ENCODE measurements at places on chromosomes 11 and 22. TPM values are rescaled to one million over a fixed set of nuclear protein-coding genes. Genes with fewer than 3 reads are reported as not detected.

GRCh38 chr22:23531966-23532705 is 48.0 kb downstream of the IGLL1 start:
- DNase-seq, result no peak

- DNase-seq, result no peak
These were observed 237.3 kb upstream of the CADM1 start for GRCh38 chr11:115741376-115742107.

DNA sequence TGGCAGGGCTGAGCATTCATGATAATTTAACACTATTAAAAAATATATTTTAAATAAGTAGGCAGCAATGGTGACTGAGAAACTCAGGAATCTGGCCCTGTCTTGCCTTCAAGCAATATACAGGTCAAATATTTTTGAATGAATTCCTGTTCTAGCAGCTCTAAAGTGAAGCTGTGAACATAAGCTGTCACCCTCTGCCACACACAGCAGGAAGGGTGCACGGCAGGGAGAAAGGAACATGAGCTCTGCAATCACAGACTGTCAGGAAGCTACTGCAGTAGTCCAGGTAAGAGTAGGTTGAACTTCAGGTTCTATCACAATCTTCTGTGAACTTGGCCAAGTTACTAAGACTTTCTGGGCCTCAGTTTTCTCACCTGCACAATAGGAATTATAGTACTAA is 114.8 kb downstream of the SERGEF start:
- no peak for DNase-seq

- DNase-seq, result peak; percentile 94
These were observed 134.3 kb downstream of the SNX19 start for GRCh38 chr11:130781931-130782330.

GRCh38 chr22:39496131-39496838 is 5.8 kb upstream of the MIEF1 start:
- DNase-seq, result peak; percentile 87

GRCh38 chr11:27217948-27218420 is 145.0 kb downstream of the CCDC34 start:
- peak; percentile 96 for DNase-seq

DNA sequence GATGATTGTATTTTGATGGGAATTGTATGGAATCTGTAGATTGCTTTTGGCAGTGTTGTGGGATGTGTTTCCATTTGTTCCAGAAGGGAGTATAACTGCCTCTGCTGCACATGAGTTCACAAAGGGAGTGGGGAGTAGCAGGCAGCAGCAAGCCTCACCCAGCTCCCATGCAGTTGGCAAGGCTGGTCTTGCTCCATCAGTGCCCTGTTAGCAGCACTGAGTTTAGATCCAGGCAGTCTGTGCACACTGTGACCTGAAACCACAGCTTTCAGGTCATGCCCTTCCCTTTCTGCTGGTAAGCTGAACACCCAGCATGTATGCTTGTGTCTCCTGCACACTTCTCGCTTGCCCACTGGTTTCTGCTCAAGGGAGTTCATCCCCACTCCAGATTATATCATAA is 3.7 kb upstream of the NUCB2 start:
- DNase-seq, result no peak

GRCh38 chr11:134453441-134453840 is 41.4 kb upstream of the B3GAT1 start:
- DNase-seq, result no peak

- no peak for DNase-seq
These were observed 31.6 kb downstream of the CTTN start for GRCh38 chr11:70429724-70430521.

DNA sequence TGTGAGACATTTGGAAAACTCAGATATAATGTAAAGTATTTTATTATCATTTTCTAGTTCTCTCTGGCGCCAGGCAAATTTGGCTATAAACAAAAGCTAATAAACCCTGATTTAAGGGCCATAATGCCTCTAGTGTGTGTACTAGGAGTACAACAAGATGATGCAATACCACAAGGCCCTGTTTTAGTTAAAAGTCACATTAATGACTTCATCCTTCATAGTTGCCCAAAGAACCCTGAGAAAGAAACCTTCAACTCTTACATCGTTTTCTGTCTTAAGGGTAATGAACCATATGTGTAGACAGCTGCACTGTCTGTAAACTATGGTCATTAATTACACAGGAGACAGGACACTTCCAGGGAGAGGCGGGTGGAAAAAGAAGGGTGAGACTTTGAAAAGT is 538.4 kb downstream of the FAM181B start:
- peak; percentile 3 for DNase-seq

DNA sequence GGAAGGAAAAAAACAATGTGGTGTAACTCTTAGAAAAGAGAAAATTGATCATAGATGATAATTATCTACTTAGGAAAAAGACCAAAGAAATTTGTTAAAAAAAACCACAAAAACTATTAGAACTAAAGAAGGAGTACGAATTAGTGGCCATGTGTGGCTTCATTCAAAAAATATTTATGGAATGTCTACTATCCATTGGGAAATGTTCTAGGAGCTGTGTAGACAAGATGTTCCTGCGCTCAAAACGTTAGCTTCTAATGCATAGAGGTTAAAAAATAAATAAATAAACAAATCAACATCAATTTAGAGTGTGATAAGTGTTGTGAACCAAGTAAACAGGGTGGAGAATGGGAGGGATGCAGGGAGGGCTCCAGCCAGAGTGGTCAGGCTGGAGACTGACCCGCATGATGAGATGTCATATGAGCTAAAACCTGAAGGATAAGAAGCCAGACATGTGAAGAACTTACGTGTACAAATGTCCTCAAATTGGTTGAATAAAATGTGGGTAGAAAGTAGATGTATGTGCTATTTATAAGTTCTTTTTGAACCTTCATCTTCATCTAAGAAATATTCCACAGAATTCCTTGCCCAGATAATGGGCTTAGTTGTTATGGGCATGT is 4.3 kb upstream of the EXPH5 start:
- DNase-seq, result no peak

DNA sequence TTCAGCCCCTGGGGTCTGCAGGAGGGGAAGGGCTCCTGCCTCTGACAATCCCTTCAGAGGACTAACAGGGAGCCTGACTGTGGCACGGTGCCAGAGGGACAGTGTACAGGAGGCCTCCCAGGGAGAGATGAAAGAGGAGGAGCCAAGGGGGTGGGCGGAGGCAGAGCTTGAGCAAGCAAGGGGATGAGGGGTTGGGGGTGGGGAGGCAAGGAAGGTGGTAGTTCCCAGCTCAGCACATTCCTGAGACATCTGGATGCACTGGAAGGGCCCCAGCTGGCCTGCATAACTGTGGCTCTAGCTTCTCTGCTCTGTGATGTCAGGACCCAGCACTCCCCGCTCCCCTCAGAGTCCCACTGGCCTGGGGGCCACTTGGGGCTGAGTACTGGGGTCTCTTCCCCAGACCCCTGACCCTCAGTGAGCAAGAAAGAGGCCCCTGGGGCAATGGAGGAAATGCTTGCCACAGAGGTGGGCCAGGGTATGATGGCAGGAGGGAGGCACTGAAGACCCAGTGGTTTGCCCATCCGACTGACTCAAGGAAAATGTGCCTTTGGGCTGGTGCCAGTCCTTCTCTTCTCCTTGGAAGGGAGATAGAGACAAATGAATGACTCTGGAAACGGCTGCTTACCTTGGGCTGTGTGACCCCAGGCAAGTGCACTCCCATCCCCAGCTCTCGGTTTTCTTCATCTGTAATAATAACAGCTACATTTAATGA is 13.3 kb downstream of the CREB3L1 start:
- peak; percentile 97 for DNase-seq

DNA sequence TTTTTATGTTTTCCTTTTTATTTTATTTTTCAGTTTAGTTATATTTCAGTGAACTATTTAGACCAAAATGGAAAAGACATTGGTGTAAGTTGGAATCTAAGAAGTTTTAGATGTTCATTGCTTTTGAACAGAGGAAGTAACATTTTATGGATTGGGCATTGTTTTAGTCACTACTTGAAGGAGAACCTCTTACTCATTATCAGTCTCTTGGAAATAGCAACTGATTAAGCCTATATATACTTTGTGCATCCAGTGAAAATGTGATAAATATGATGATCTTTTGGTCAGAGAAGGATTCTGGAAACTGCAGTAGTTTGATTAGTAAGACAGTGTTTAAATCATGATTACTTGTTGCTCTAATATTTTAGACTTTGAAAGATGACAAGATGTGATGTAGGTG is 14.4 kb downstream of the ARHGEF12 start:
- no peak for DNase-seq

- DNase-seq, result peak; percentile 62
These were observed 734 bp downstream of the SNU13 start for GRCh38 chr22:41687901-41688364.

- no peak for DNase-seq
These were observed 17.1 kb downstream of the TOM1 start for GRCh38 chr22:35316751-35317150.

DNA sequence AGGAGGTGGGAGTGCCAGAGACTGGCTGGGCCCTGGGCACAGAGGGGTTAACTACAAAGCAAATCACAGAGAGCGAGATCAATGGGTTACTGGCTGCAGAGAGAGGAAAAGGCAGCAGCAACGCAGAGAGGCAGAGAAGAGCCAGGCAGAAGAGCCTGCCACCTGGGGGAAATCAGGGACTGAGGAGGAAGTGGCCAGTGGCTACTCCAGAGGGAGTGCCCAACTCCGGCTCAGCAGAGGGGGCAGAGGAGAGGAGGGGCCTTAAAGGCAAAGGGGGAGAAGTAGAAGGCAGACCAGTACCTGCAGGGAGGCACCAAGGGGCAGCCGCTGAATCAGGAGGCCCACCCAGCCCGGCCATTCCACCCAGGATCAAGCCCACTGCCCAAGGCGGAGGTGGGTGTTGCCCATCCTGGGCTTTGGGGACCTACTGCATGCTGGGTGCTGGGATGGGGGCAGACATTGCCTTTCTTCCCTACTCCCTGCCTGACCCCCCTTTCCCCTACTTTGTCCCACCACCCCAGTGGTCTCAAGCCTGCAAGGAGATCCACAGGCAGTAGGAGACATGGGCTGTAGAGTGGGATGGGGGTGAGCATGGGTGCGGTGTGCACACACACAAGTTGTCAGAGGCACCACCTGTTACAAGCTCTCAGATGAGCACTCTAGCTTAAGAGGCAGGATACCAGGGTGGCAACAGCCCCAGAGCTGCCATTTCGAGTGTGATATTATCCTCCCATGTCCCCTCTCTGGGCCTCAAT is 926 bp upstream of the GALR3 start:
- peak; percentile 8 for DNase-seq

- peak; percentile 78 for DNase-seq
These were observed 9.7 kb upstream of the RCN1 start for GRCh38 chr11:32081129-32081641.

- peak; percentile 45 for DNase-seq
These were observed 7.8 kb downstream of the RPS6KA4 start for GRCh38 chr11:64366751-64367150.

GRCh38 chr11:20159466-20160381 is 551 bp downstream of the DBX1 start:
- DNase-seq, result no peak

DNA sequence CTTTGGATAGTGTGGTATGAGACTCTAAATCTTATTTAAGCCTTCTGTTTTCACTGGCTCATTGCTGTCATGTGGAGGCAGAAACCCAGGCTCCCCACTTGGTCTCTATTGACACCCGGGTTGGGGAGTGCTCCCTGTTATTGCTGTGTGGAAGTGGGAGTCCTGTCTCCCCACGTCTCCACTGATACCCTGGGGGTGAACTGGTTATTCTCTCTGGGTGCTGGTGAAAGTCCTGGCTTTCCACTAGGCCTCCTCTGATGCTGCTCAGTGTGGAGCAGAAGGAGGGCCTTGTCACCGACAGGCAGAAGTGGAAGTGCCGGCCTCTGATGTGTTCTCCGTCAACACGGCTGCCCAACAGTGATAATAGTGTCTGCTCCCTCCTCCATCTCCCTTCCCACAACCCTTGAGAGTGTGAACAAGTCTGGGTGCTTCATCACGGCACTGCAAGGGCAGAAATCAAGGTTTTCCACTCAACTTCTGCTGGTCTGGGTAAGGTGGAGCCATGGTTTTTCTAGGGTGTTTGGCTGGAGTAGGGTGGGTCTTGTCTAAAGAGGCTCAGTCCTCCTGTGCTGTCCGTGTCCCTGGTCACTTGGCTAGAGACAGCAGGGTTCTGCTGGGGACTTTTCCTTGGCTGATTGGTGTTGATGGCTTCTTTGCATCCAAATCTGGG is 240.7 kb upstream of the B3GAT1 start:
- DNase-seq, result no peak

DNA sequence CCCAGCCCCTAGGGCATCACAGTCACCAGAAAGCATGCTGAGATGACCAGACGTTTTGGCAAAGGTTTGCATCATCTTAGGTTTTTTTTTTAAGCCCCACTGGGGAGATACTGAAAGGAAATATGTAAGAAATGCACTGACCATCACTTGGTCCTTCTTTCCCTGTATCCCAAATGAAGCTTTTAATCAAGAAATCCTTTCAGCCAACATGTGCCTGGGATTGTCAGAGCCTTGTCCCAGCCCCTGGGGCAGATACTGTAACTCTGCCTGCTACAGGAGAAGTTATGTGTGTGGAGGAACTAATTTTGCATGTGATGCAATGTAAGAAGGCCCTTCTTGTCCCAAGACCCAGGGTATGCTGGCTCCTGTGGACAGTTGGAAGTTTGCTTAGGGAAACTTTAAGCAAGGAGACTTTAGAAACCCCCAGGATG is 65.6 kb downstream of the PPFIBP2 start:
- DNase-seq, result peak; percentile 75

- peak; percentile 61 for DNase-seq
These were observed 602 bp downstream of the NAT10 start for GRCh38 chr11:34105957-34106504.

The XNDC1N gene
- 0.38 TPM for total RNA-seq

The TRIM29 gene
- total RNA-seq, result 1.4 TPM

The WT1 gene
- total RNA-seq, result not detected

The B4GALNT4 gene
- 16.5 TPM for total RNA-seq

The OSBP2 gene
- 2.0 TPM for total RNA-seq

The KCNJ4 gene
- not detected for total RNA-seq

The SORL1 gene
- total RNA-seq, result 0.76 TPM

The APOA4 gene
- total RNA-seq, result not detected
